ENCODE measurements at places on chromosomes 13 and 19.

GRCh38 chr19:21092109-21092508 is 10.1 kb downstream of the ZNF714 start:
- no peak for DNase-seq

DNA sequence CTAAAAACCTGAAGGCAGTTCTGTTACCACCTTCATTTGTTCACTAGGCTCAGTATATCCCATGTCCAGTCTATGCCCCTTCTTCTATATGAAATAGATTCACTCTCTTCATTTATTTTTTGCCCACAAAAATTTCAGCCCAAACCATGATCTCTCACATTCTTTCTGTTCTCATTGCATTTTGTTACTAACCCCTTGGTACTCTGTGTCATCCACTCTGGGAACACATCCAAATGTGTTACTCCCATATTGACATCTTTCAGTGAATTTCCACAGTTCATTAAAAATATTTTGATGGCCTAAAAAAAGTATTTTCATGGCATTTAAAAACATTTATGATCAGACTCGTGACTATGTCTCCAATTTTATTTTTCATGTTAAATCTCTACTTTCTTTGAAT is 378.9 kb downstream of the SLITRK1 start:
- DNase-seq = no peak

DNA sequence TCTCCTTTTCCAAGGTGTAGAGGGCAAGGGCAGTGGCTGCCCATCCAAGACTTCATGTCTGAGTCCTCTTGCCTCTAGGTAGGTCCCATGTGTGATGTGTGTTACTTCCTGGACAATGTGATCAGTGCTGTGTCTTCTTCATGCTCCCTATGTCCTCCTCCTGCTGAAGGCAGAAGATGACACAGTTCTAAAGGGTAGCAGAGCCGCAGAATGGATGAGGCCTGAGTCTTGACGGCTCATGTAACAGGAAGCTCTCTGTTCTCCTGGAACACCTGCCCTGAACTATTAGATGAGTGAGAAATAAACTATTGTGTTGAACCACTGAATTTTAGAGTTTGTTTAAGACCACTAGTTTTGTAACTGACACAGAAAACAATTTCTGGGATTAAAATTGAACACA is 165.9 kb downstream of the NDFIP2 start:
- no peak for DNase-seq

- peak; percentile 62 for DNase-seq
These were observed 77.0 kb upstream of the TSC22D1 start for GRCh38 chr13:44652962-44653660.

DNA sequence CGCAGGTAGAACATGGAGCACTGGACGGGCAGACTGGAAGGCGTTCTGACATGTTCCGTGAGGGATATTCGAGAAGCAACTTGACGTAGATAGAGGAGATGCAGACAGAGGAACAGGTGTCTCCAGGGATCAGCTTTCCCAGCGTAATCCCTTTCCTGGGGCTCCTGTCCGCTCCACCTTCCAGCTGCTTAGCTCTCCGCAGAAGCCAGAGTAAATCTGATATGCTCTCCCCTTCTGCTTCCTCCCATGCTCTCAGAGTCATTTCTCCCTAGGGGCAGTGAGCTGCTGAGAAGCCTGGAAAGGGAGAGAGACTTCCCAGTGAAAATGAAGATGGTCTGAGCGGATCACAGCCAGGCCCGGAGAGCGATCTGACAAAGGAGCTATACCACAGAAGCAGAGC is 23.0 kb upstream of the OLFM4 start:
- DNase-seq = no peak

- no peak for DNase-seq
These were observed 56.8 kb downstream of the TNFSF13B start for GRCh38 chr13:108326309-108326708.

GRCh38 chr19:29268103-29268502 is 55.2 kb upstream of the UQCRFS1 start:
- DNase-seq = no peak

- DNase-seq = peak; percentile 66
These were observed 158.1 kb downstream of the SUCLA2 start for GRCh38 chr13:47843005-47843404.

DNA sequence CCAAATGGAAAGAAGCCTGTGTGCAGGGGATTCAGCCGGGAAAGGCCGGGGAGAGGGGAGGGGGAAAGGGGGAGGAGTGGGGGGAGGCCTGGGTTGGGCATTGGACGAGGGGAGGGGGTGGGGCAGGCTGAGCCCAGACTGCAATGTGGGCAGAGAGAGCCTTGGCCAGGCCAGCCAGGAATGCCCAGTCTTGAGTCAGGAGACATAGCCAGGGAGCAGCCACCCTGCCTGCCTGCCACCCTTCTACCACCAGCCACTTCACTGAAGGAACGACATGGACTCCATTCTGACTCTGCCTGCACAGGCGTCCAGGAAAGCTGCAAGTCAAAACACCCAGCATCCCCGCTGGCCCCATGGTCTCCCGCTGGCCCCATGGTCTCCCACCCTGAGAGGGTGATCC is 498 bp downstream of the PROZ start:
- no peak for DNase-seq

GRCh38 chr13:30396434-30397075 is 25.7 kb upstream of the UBE2L5 start:
- DNase-seq = peak; percentile 28

DNA sequence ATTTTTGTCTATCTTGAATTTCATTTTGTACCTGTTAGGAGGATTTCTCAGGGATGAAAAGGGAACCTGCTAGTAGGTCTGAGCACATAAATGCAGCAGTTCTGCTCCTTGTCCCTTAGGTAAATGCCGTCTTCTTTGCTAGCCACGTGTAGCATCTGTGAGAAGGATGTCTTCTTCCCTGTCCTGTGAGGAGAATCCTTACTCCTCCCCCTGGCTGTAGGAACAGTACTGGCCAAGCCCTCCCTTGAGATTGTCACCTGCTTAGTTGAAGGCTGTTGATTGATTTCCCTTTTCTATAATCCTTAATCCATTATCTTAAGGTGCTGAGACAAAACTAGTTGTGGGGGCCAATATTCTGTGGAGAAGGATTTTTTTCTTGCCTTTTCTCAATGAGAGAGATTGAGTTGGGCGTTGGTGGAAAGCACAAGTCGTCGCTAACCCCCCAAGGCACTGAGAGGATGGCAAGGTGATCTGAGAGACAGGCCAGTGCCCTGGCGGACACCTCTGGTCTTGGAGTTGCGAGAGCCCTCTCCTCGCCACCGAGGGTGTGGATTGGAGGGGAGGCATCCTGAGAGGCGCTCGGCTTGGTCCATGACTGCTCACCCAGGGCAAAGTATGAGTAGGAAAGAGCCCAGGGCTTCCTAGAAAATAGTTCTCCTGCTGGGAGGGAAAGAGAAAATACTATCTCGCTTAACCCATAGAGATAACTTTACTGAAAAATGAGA is 216.7 kb downstream of the ATP8A2 start:
- no peak for DNase-seq

DNA sequence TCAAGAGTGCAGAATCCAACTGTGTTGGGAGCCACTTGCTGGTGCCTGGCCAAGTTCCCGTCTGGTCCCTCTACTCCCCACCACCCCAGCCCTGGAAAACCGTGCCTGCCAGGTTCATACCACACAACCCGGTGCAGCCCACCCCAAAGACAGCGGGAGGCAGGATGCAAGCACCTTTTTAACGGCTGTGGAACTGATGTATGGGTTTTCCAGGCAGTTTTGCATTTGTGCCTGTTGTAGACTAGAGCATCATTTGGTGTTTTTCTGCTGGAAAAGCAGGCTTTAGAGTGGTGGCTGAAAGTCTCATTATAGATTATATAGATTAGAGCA is 13.5 kb downstream of the TFDP1 start:
- no peak for DNase-seq

DNA sequence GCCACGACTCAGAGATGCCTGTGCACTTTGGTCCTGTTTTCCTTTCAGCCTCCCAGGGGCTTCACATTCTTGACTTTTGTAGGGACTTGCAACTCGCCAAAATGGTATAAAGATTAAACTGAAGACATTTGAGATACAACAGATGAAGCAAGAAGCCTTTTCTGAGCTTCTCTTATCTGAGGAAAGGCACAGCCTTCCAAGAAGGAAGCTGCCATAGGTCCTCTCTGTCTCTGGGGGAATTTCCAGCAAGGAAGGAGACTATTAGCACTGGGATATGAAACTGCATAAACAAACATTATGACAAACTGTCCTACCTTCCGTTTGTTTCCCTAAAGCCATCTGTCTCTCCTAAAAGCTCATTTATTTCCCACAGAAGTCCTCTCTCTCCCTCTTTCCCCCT is 39.3 kb downstream of the TGDS start:
- no peak for DNase-seq

DNA sequence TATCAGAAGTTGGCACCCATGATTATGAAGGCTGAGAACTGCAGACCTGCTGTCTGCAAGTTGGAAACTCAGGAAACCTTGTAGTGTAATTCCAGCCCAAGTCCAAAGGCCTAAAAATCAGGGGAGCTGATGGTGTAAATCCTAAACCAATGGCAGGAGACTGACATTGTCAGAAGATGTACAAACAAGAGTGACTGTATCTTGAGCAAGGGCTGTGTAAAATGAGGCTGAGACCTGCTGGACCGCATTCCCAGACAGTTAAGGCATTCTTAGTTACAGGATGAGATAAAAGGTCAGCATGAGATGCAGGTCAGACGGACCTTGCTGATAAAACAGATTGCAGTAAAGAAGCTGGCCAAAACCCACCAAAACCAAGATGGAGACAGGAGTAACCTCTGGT is 147.7 kb downstream of the COG6 start:
- no peak for DNase-seq

DNA sequence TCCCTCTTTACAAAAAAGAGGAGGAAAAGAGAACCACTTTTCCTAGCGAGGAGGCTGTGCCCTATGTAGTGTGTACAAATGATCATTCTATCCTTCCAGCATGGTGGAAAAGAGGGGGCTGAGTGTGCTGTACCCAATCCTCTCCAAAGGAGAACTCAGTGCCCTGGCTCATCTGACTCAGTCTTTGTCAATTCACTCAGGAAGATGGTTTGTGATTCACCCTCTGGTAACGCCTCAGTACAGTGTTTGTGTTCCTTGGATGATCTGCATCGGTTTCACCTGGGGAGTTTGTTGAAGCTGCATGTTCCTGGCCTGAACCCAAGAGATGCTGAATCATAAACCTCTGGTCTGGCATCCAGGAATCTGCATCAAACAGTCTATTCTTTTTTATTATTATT is 18.3 kb upstream of the ENOX1 start:
- DNase-seq = peak; percentile 98

DNA sequence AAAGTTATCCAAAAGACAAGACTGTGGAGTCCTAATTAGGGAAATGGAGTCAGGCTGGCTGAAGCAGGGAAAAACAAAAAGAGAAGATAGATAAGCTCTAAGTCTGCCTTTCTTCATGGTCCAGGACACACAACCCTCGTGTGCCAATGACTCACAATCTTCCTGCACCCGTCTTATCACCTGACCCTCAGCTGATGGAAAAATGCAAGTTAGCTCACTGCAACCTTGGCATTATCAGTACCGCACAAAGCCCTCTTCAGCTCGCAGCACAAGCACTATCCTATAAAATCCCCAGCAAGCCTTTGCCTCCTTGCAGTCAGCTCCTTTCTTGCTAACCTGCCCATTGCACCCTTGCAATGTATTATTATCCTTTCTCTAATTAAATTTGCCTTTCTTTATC is 4.3 kb downstream of the OR7A5 start:
- peak; percentile 60 for DNase-seq

DNA sequence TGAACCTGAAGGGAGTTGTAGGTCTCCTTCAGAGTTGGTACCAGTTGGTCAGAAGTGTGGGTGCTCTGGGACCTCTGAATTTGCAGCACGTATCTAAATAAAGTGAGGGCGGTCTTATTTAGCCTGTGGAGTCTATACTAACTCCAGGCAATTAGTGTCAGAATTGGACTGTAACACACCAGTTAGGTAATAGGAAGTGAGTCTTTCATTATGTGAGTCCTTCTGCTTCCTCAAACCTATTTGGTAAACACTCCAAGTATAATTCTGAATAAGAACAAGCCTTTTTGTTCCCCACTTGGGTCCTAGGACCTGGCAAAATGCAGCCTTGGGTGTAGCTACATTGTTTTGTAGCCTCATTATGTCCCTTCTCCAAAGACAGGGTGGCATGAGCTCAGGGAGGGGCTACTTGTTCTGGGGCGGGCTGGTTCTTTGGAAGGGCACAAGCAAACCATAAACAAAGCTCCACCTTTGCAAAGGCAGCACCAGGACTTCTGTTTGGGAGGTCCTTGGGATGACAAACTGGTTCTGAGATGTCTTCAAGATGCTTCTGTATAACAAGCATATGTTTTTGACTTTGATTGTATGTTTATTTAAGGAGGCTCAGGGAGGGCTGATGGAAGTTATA is 418.0 kb downstream of the ZNF536 start:
- DNase-seq = no peak

DNA sequence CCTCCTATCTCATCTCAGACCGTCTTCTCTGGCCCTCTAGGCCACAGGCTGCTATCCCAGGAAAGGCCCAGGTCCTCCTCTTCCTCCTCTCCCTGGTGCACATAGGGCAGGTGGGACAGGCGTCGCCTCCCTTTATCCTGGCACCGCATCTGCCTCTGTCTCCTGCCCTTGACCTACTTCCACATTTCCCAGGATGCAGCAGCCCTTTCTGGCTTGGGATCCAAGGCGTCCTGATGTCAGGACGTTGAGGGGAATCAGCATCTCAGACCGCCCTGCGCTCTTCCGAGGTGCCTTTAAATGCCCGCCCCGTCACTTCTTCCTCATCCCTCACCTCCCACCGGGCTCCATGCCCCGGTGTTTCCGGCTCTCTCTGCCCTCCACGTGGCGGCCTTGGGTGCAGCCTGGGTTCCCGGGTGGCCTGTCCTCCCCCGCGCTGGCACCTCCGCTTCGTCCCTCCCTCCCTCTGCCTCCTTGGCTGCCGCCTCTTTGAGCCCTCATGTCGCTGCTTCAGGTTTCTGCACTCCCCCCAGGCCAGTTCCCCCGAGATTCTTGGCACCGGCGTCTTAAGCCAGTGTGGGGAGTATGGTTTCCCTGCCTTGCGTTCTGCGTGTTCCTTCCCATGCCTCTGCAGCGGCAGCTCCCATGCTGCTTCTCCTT is 66.3 kb downstream of the KDM4B start:
- DNase-seq = no peak

GRCh38 chr19:41206926-41207750 is 11.9 kb upstream of the AXL start:
- no peak for DNase-seq

All from kidney tubule cell (primary cell).